ENCODE measurements at places on chromosomes 11 and 22. TPM values are rescaled to one million over a fixed set of nuclear protein-coding genes. Genes with fewer than 3 reads are reported as not detected.

The PANX2 gene
- total RNA-seq = 6.5 TPM

The OR10A4 gene
- not detected for total RNA-seq

The PTPRCAP gene
- 230 TPM for total RNA-seq

The ZP1 gene
- not detected for total RNA-seq

The HBG2 gene
- total RNA-seq = 0.27 TPM

The PRMT3 gene
- 18.9 TPM for total RNA-seq

The GNAZ gene
- total RNA-seq = 1.1 TPM

The XRRA1 gene
- 7.0 TPM for total RNA-seq

The A4GALT gene
- 0.54 TPM for total RNA-seq

The CRYBB1 gene
- total RNA-seq = 0.27 TPM

The UBQLNL gene
- total RNA-seq = 0.81 TPM

The IL10RA gene
- 11.8 TPM for total RNA-seq

The SYT12 gene
- under 0.01 TPM for total RNA-seq

DNA sequence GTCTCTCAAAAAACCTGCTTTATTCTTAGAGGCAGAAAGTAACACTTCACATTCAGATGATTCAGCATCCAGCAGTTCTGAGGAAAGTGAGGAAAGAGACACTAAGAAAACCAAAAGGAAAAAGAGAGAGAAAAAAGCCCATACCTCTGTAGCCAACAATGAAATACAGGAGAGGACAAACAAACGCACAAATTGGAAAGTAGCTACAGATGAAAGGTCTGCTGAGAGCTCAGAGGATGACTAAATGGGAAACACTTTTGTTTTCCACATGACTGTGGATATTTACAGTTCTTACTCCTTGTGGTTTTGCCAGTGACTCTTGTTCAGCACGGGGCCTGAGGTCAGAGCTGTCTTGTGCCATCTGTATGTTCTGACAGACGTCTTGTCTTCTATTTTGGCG, 3.8 kb downstream of the TIMM8B start:
- DNase-seq = no peak

DNA sequence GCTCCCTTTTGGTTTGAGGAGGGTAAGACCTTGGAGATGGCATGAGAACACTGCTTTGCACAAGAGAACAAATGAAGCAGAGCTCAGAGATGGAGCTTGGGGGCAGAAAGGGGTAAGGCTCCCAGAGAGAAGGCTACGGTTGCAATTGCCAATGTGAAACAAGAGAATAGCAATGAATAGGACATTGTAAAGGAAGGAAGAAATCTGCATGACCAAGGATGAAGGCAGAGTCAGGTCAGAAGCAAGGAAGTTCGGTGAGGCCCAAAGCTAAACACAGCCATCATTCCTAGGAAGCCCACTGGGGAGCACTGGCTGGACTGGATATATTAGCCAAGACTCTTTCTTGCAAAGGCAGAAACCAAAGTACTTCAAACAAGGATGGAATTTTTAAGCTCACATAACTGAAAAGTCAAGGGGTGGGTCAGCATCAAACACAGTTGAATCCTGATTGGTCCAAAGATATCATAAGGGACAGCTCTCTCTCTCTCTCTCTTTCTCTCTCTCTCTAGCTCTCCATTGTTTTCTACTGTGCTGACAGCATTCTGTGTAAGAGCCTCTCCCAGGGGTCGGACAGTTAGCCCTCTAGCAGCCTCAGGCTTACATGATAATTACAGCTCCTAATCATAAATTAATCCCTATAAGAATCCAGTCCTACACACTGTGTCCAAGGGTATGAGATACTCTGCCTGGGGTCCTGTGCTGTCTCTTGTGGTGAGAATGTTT, 484.3 kb downstream of the SOX6 start:
- no peak for DNase-seq

- DNase-seq = no peak
These were observed 87.8 kb upstream of the CLNS1A start for GRCh38 chr11:77725433-77725832.

DNA sequence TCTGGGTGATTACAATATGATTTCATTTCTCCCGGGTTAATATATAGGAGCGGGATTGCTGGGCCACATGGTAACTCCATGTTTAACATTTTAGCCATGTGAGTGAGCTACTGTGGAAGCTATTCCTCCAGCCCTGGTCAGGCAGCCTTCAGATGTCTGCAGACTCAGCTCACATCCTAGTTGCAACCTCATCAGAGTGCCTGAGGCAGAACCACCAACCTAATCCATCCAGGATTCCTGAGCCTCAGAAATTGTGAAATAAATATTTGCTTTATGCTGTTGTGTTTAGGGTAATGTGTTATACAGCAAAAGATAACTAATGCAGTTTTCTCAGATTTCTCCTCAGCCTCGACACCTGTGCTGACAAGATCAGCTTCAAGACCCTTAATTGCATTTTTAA, 676.8 kb downstream of the OPCML start:
- no peak for DNase-seq

GRCh38 chr22:40654522-40655167, 18.1 kb upstream of the MRTFA start:
- DNase-seq = peak; percentile 46

DNA sequence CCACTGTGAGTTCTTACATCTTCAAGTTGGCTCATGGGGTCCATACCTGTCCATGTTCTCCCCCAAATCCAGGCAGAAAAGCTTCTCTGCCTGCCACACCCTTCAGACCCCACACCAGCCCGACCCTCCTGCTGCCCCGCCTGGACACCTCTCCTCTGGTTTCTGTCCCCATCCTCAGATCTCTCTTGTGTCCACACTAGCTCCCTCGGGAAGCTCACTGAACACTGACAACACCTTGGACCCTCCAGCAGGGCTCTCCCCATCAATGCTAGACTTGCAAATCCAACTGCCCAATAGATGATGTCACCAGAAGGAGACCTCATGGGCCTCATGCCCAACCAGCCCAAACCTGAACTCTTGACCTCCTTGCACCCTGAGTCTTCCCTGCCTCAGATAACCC, 2.9 kb downstream of the SCARF2 start:
- no peak for DNase-seq

DNA sequence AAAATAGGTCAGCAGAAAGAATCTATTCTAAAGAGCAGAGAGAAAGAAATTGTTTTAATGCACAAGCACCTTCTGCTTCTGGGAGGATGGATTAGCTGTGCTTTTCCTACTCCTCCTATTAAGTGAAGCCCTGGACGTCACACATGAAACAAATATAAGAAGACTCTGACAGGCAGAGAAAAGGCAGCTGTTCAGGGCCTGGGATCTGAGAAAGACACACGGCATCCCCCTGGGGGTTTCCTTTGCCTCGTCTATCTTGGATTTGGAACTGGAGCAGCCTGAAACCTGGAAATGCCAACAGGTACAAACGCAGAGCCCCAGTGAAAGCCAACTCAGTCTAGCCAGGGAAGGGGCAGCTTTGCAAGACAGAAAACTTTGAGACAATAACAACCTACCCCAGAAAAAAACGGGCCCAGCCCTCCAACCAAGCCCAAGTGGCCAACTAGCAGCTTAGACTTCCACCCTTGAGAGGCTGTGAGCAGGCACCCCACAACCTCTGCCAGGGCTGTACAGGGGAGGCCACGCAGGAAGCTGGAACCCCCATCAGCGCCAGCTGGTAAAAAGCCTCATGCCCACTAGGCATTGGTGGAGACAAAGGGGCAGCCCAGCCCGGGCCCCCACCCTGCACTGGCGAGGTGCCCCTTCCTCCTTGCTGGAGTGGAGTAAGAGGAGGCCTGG, 7.3 kb downstream of the CERK start:
- DNase-seq = no peak

DNA sequence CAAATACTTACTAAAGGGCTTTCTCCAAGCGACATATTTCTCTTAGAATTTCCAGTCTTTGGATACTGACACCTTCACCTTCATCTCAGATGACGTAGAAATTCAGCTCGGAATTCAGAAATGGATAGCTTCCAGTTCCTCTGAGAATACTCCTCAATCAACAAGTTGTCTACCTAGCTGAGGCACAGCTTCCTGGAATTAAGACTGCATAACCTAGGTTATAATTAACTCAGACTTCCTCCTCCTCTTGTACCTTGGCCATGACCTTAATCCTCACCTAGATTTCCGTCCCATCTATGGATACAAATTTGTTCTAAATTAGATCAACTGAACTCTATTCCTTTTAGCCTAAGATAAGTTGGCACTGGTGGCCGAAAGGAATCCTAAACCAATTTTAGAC, 17.4 kb downstream of the ATP5MG start:
- DNase-seq = no peak

DNA sequence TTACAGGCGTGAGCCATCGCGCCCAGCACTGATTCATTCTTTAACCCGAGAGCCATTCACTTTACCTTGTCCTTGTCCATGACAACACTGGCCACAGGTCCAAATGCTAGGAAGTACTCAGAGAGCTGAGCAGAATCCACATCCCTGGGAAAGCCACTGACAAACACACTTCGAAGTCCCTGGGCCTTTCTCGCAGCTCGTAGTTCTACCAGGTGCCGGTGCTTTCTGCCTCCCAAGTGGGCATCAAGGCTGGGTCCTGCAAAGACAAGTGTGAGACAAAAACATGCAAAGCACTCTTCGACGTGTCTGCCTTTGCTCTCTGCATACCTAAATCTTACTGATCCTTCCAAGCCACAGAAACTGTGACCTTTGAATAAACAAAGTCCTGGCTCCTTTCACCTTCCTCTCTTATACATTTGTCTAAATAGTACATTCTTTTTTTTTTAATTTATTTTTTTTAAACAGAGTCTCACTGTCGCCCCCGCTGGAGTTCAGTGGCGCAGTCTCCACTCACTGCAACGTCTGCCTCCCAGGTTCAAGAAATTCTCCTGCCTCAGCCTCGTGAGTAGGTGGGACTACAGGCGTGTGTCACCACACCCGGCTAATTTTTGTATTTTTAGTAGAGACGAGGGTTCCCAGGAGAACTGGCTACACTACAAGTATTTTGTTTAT, 2.2 kb downstream of the TUT1 start:
- DNase-seq = peak; percentile 64

GRCh38 chr22:17366830-17367229, 2.4 kb upstream of the CECR2 start:
- peak; percentile 9 for DNase-seq

- no peak for DNase-seq
These were observed 21.2 kb upstream of the PSMA1 start for GRCh38 chr11:14541192-14541947.

GRCh38 chr11:18105086-18105801, 638 bp downstream of the SAAL1 start:
- no peak for DNase-seq

DNA sequence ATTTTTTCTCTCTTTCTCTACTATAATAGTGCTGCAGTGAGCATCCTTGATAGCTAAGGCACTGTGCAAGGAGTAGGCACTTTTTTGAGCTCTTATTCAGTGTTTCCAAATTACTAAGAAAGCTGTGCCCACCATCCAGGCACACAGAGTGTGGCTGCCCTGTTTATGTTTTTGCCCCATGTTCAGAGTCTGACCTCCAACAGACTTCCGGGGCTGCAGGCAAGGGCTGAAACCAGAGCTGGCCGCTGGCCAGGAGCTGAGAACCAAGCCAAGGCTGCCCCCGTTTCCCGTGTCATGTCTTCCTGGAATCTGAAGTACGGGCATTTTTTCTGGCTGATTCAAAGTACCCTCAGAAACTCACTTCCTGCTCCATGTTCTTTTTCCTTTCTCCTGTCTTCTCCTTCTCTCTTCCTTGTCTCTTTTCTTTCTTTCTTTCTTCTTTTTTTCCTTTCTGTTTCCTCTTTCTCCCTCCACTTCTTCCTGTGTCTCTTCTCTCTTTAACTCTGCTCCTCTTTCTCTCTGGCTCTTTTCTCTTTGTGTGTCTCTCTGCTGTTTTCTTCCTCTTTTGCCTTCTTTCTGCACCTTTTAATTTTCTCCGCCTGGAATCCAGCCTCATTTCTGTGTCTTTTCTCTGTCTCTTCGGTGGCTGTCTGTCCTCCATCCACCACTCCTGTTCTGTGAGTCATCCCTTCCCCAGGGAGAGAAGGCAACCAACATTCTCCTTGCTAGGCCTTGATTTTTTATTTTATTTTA, 17.0 kb upstream of the KCTD14 start:
- DNase-seq = no peak

DNA sequence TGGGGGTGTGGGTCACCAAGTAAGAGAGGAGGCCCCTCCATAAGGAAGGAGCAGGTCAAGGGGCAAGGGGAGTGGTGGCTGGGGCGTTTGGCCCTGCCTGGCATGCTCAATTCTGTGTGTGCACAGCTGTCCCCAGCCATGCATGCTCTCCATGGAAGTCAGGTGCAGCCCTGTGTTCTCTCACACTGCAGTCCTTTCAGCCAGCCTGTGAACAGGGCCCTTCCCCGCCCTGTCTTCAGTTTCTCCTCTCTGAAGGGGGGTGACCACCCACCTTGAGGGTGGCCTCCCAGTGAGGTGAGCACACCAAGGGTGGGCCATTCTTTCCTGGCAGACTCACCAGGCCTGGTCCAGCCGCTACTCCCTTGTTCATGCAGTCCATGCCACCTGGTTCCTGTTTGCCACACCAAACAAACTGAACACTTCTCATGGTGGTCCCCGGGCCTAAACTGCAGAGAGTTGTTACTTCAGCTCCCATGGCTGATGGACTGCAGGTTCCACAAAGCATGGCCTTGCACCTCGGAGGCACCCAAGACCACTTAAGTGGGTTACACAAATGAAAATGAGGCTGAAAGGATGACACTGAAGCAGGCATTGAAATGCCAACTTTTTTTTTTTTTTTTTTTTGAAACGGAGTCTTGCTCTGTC, 1.7 kb upstream of the CHCHD10 start:
- no peak for DNase-seq

GRCh38 chr11:9972989-9973388, 309.1 kb downstream of the SWAP70 start:
- DNase-seq = peak; percentile 45

DNA sequence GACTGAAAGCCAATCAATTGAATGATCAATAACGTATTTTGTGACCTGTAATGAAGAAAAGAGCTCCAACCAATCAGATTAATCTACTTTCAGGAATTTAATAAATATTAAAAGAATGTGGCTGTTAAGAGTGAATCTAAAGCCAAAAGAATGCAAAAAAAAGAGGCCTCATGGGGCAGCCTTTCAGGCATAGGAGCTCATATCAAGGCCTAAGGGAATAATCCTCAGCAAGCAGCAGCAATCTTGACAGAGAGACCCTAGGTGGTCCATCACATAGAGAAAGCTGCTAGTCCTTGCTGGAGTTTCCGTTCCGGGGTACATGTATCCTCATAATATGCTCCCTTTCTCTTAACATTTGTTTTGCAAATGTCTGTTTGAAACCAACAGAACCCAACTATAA, 313.1 kb upstream of the PITPNB start:
- DNase-seq = no peak

- no peak for DNase-seq
These were observed 14.1 kb upstream of the CKAP5 start for GRCh38 chr11:46860218-46860617.

- no peak for DNase-seq
These were observed 5.9 kb upstream of the HMOX1 start for GRCh38 chr22:35375031-35375430.

Measured in hematopoietic multipotent progenitor cell (in vitro differentiated cells).